ENCODE measurements at places on chromosomes 3 and 15.
A peak's percentile ranks its signal among the peaks of the same experiment; 100 is the strongest.

DNA sequence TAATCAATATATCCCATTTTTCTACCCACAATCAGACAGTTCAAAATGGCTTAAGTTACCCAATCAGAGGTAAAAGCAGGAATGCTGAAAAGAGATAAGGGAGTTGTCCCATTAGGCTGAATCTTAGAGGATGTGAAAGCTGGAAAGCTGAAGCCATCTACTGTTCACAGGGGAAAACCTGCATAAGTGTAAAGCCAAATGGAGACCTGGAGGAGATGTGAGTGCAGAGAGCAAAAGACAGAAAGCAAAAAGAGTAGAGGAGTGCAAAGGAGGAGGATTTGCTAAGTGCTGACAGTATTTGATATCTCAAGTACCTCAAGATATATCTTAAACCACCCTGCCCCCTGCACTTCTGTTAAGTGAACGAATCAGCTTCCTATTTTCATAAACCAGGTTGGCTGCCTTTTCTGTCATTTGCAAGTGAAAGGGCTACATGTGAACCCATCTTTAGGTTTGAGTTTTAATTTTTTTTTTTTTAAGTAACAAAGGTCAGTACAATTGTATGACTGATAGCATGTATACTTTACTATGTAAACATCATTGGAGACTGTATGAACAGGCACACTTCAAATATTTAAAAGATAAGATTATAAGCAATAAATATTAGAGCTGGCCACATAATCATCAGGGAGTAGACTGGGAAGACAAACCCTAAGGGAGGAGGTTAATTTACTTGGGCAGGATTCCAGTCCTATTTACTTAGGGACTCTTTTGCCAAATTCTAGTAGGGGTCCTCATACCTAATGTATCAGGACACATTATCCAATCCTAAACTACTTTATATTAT, 22.8 kb upstream of the P2RY1 start:
- no peak for DNase-seq

DNA sequence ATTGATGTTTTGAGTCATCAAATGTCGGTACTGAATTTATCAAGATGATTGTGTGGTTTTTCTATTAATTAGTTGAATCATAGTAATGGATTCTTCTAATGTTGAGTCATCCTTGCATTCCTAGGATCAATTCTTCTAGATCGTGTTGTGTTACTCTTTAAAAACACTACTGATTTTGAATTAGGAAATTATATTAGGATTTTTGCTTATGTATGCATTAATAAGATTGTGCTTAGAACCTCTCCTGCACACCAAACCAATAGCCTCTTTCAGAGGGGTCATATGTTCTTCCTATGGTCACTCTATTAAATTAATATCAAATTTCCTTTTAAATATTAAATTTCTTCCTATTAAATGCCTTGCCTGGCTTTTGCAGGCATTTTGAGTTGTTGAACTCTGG, 151.7 kb upstream of the TOPAZ1 start:
- no peak for DNase-seq

DNA sequence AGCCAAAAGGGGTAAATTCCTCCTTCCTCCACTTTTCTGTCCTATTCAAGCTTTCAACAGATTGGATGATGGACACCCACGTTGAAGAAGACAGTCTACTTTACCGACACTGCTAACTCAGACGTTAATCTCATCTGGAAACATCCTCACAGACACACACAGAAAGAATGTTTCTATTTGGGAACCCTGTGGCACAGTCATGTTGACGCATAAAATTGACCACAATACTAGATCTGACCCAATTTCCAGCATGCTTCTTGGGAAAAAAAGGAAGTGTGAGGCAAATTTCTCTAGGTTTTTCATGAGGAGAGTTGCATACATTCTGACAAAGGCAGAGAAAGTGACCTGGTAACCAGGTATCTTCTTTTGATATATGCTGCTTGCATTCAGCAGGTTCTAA, 594.1 kb downstream of the FGF12 start:
- no peak for DNase-seq

- no peak for DNase-seq
These were observed 850.0 kb downstream of the EPHA3 start for GRCh38 chr3:89957451-89957850.

DNA sequence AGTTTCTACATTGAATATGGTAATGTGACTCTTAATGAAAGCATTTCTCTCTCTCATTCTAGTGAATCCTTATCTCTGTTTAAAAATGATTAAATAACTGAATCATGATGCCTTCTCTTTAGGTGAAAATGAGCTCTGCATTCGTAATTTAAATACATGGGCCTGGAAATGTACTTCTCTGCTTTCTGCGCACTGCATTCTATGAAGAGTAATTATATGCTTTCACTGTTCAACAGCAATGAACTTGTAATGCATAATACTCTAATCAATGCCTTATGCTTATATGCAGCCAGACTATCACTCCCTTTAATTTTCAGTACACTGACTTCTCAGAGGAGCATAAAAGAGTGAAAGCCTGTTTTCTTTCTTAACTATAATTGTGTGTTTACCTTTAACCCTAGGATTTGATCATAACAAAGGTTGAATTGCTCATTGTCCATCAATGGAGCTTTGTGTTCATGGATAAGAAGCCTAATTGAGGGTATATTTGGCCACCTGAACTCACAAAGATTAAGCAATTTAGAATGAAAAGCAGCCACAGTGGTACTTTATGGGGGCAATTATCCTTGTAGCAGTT, 330.8 kb upstream of the PDZRN3 start:
- DNase-seq, result peak; percentile 22

- DNase-seq, result no peak
These were observed 150.2 kb downstream of the PLCH1 start for GRCh38 chr3:155594526-155595187.

- no peak for DNase-seq
These were observed 12.5 kb downstream of the PFKFB4 start for GRCh38 chr3:48544141-48544540.

- no peak for DNase-seq
These were observed 110.4 kb downstream of the TMEM266 start for GRCh38 chr15:76169911-76170800.

DNA sequence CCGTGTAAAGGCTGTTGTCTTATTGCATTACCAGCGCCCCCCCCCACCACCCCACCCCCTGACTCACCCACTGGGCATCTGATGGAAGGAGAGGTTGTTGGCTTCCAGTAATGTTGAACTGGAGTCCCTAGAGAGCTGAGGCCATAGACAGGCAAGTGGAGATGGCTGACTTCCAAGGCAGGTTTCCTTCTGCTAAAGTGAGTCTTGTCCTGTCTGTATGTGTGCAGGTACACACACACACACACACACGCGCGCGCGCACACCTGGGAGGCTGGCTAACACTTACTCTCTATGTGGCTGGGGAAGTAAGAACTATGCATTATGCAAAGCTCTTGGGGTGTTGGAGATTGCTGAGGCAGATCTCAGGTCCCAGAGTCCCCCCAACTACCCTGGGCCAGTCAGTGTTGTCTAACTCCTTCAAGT, 1.6 kb upstream of the KY start:
- DNase-seq, result no peak

GRCh38 chr3:63824309-63824708, 5.2 kb downstream of the C3orf49 start:
- DNase-seq, result no peak

GRCh38 chr3:138962854-138963560, 16.0 kb downstream of the FOXL2NB start:
- DNase-seq, result no peak

GRCh38 chr3:19899264-19899663, 34.8 kb downstream of the EFHB start:
- no peak for DNase-seq

DNA sequence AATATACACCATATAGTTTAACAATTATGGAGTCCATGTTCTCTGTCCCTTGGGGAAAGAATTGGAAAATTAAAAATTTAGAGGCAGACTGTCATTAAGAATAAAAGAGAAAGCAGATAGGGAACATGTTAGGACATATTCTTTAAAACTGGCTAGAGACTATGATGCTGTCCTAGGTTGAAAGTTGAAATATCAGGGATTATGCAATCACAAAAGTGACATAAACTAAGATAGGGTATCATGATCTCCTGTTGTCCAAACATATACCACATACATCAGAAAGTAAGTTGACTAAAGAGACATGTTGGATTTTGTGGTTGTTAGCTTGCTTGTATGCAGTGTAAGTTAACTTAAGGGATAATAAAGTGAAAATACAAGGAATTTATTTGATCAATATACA, 9.9 kb upstream of the EID1 start:
- no peak for DNase-seq

DNA sequence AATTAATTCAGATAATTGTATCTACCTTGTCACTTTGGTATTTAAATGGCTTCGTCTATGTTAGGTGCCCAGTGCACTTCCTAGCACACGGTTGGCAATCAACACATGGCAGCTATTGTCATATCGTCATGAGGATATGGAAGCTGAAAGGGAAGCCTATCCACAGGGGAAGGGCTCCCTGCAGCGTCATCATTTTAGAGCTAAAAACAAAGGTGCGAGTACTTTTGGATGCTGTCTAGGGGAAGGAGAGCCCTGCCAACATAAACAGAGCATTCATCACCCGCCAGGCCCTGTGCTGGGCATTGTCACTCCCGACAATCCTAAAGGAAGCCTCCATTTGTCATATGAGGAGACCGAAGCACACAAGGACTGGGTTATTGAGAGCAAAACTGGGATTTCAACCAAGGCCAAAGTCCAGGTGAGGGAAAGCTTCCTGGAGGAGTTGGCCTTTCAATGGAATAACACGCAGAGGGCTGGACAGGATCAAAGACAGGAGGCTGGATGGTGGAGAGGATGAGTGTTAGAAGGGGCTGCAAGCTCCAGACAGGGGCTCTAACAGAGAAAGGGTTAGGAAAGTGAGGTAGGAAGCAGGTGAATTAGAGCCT, 8.0 kb upstream of the PARL start:
- DNase-seq, result no peak

GRCh38 chr3:155101398-155101797, 21.3 kb downstream of the MME start:
- no peak for DNase-seq
